ENCODE measurements at places on chromosomes 1 and 21.

- no peak for DNase-seq
These were observed 29.1 kb upstream of the IRF2BP2 start for GRCh38 chr1:234638832-234639799.

GRCh38 chr1:234745844-234746797, 136.1 kb upstream of the IRF2BP2 start:
- DNase-seq, result no peak

GRCh38 chr1:160046494-160047110, 14.8 kb upstream of the PIGM start:
- DNase-seq, result peak; percentile 85

- no peak for DNase-seq
These were observed 17.4 kb downstream of the SFT2D2 start for GRCh38 chr1:168243198-168243597.
